MCF 10A (cell line): ENCODE measurements at places on chromosomes 3 and 15.

DNA sequence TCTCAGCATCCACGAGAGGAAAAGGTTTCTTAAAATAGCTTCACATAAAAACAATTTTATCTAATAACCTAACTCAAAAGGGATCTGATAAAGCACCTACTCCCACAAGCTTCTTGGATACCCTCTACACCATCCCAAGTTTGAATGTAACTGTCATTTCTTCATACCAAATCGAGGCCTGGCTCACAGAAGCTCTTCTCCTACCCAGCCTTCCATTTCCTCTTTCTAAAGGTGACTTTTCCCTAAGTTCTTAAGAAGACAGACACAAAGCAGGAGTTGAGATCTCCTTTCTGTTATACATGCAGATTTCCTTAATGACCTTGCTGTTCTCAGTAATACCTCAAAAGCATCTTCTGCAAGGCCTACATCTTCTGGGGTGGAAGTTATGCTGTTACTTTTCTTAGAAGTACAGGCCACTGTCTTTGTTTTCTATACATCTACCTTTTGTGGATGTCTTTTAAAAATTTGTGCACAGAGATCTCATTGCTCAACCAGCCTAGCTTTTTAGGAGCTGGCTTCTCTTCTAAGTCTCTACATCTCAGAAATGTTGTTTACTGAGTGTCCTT lies 3.4 kb upstream of the LRRIQ4 start:
- no peak for DNase-seq

- DNase-seq = no peak
Measured at GRCh38 chr3:63331520-63331919, 53.4 kb downstream of the SYNPR start.

DNA sequence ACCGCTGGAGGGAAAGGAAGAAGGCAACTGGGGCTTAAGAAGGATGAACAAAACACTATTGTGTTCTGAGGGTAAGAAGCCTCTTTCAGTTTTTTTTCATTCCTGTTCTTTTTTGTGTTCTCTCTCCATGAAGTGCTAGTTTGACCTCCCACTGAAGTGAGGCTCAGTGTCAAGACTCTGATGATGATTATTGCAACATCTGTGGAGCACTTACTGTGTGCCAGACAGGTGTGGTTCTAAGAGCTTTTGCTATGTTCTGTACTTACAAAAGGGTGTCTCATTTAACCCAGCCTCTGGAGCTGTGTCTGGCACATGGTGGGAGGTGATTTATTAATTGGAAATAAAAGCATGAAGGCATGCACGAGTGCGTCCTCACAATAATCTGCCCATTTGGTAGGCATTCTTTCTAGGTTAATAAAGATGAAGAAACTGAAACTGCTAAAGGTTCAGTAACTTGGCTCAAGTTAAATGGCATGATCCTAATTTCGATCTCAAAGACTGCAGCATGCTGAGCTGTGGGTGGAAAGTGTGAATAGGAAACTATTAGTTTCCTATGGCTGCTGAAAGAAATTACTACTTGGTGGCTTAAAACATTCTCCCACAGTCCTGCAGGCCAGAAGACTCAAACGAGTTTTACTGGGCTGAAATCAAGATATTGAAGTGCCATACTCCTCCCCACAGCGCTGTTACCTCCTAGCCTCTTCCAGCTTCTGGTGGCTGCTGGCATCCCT lies 38.5 kb upstream of the VEPH1 start:
- DNase-seq = no peak

DNA sequence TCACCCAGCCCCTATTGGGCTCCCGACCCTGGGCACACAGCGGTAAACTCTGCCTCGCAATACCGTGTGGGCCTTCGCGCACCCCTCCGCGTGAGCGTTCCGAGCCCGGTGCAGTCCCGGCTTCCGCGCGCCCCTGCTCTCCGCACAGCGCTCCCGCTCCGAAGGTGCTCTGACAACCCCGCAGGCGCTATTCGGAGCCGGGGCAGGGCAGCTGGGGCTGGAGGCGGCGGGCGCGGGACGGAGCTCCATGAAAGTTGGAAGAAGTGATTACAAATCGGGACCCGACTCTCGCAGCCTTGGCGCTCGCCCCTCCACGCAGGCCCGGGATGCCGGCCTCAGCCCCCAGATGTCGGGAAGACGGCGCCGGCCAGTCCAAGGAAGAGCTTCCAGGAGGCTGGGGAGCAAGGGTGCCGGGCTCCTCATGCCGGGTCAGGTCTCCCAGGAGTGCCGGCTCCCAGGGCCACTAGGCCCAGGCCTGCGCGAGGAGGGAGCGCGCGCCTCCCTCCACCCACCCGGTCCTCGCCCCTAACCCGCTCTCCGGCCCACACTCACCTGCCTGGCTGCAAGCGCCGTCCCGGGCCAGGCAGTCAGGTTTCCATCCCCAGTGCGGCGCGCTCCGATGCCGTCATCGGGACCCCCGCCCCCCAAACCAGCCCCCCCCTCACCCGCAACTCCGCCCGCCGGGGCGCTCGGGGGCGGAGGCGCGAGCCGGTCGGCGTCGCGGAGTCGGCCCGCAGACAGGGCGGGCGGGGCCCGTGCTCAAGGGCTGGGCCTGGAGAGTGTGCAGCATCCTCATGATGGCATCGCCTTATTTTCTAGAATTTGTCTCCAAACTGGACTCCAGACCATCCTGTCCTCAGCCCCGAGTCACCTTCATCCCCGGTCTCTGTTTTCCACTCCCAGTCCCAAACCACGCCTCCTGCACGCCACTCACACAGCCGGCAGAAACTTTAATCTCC lies at the start of gene KIF7:
Gene KIF7 (minus strand): TSS at position 621 of the 959 bp plus-strand sequence. CDS start 2,537 bp downstream, outside the sequence.
- DNase-seq = no peak

- DNase-seq = no peak
Measured at GRCh38 chr15:39392469-39393047, 188.3 kb upstream of the THBS1 start.

DNA sequence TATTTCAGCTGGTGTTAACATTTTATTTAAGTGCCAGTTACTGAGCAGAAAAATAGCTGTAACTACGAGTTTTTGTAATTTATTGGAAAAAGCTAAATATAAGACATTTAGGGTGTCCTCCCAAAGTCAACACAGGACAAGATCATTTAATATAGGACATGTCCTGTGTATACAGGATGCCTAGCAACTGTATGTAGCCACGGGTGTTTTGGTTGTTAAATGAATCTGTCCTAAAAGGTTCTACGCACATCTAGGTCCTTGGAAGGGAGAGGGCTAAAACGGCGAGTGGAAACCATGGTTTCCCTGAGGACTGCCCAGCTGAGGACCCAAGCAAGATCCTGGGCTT lies 565 bp upstream of the ZNF621 start:
- DNase-seq = no peak

DNA sequence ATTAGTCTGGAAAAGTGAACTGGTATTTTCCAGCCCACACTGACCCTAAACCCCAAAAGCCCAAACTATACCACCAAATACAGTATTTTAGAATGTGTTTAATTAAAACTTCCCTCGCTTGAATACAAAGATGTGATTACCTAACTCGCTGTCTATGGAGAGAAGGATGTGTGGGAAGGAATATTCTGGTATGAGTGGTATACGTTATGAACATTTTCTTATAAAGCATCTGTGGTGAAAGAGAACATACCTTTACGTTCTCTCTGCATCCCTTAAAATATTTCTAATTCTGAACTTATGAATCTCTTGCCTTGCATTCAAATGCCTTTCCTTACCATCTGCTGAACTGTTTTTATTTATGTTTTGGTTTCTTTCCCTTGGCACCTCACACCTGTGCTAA lies 201.4 kb downstream of the MBNL1 start:
- no peak for DNase-seq

- no peak for DNase-seq
Measured at GRCh38 chr3:184015381-184016019, 2.2 kb downstream of the ABCC5 start.

- no peak for DNase-seq
Measured at GRCh38 chr15:70055601-70056051, 42.1 kb downstream of the TLE3 start.

GRCh38 chr15:29822684-29823459 lies 604 bp upstream of the TJP1 start:
- DNase-seq = peak; percentile 69

DNA sequence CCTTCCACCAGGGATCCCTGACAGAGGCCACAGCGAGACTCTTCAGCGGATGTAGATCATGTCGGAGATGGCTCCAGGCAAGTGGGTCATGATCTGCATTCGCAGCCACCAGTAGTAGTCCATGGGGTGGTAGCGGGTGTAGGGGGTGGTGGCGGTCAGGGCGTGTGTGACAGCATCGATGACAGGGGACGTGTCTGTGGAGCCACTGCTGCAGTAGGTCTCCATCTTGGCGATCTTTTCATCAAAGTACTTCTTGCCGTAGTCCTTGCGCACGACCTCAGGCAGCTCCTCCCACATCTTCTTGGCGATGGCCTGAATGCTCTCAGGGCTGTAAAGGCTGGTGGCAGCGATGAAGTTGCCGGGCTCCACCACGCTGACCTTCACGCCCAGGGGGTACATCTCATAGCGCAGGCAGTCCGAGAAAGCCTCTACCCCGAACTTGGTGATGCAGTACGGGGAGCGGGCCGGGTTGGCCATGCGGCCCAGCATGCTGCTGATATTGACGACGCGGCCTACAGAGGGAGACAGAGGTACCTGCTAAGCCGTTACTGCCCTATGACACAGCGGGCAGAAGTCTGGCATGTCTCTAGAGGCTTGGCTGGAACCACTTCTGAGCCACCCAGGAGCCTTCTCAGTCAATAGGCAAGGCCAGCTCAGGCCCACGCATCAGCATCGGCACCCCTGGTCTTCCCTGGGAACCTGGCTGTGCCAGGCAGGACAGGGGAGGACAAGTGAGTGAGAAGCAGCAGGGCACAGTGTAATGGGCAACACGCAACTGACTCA lies 43.7 kb downstream of the BDH1 start:
- DNase-seq = no peak

- DNase-seq = no peak
Measured at GRCh38 chr15:88574655-88575054, 28.2 kb upstream of the DET1 start.

GRCh38 chr3:24086617-24087404 lies 141.7 kb downstream of the NR1D2 start:
- no peak for DNase-seq

DNA sequence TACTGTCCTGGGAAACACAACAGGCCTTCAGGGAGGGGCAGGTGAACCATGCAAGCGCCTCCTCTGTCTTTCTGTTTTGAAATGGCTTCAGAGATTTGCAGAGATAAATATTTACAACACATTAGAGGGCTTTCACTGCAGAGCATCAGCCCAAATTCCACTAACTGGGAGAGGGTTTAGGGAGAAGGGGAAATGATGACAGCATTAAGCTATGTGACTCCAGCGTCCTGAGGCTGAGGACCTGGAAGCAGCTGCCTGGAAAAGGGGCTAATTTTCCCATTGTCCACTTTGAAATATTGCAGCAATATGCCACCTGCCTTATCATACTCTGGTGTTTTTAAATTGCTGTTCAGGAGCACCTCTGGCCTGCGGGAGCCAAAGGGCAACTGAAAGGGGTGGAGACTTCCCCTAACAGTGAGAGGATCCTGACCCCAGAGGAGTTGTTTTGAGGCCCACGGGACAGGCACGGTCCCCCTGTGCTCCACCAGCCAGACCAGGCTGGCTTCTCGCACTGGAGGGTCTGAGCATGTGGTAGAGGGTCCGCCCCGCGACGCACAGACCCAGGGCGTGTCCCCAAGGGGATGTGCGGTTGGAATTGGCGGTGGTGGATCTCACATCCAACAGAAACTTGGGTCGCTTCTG lies 110.6 kb downstream of the XXYLT1 start:
- no peak for DNase-seq

- peak; percentile 85 for DNase-seq
Measured at GRCh38 chr15:48565560-48566482, 79.7 kb downstream of the FBN1 start.

- DNase-seq = no peak
Measured at GRCh38 chr3:89586256-89586655, 478.8 kb downstream of the EPHA3 start.

DNA sequence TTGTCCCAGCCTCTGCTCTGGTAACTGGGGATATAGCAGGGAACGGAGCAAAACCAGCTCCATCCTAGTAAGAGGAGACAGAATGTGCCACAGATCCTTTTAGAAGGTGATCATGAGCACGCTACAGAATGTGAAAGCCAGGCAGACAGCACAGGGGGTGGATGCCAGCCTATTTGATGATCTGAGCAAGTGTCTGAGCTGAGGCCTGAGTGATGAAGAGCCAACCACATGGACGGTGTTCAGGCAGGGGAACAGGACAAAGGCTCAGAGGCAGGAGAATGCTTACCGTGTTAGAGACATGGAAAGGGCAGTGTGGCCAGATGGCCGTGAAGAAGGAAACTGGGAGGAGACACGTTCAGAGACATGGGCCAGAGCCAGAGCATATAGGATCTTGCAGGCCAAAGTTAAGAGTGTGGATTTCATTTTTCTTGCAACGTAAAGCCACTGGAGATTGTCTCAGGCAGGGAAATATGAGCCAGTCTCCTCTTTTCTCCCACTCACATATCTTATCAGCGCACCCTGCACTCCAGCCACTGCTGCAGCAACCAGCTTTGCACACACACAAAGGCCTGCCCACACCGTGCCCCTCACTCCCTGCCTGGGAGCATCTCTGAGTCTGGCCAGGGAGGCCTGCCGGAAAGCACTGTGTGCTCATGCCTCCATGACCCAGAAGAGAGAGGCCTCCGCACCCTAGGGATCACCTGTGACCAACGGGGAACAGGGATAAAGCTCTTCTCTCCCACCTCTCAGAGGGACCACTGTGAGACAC lies 20.1 kb downstream of the RAB43 start:
- DNase-seq = no peak

DNA sequence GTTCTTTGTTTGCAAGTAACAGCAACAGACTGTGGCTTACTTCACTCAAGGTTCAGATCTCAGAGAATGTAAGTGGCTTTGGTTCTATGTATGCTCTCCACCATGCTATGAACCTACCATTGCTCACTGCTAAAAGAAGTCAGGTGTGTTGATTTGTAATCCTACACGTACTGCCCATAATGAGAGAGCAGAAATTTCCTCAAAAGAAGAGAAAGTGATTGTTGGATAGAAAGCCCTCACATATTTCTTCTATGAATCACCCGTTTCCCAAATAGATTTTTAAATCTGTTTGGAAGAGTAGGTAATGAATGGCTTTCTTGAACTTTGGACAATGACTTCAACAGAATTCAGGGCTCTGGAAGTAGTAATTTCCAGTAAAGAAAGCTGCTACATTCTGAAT lies 565.4 kb downstream of the ROBO2 start:
- peak; percentile 1 for DNase-seq

- DNase-seq = peak; percentile 83
Measured at GRCh38 chr15:85296615-85297402, 83.6 kb upstream of the AKAP13 start.

- peak; percentile 12 for DNase-seq
Measured at GRCh38 chr3:29978036-29978435, 628.4 kb upstream of the TGFBR2 start.

DNA sequence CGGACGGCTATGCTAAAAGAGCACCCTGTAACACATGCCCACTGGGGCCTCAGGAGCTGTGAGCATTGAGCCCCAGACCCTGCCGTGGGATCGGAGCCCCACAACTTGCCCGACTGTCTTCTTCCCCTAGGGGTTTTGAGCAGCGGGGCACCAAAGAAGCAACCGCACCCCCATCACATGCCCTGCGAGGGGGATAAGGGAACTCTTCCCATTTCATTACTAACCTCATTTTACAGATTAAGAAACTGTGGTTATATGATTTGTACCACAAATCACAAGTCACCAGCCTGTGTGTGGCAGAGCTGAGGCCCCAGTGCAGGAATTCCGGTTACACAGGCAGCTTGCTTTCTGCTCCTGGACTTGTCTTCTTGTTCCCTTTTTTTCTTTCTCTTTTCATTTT lies 86.2 kb downstream of the CD47 start:
- DNase-seq = no peak

- no peak for DNase-seq
Measured at GRCh38 chr15:46861796-46862195, 855.5 kb upstream of the SEMA6D start.
